ENCODE measurements at places on chromosomes 13 and 19.
A peak's percentile ranks its signal among the peaks of the same experiment; 100 is the strongest.

DNA sequence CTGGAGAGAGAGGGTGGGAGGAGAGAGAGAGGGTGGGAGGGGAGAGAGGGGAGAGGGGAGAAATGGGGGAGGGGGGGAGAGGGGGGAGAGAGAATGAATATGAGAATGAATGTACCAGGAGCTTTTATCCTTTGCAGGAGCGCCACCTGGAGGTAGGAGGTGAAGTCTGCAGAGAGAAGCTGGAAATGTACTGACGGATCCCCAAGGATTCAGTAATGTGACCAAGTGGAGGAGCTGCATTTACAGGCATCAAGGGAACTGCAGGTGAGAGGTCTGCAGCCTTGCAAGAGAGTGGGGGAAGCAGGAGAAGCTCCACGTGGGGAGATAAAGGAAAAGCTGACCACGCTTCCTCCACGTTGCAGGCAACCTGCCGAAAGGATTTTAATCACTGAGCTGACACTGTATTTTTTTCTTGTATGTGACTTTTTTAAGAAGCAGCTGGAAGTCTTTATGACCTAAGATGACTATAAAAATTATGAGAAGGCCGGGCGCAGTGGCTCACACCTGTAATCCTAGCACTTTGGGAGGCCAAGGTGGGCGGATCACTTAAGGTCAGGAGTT lies 33.7 kb downstream of the VSTM1 start:
- peak; percentile 48 for DNase-seq

GRCh38 chr13:30848332-30849027 lies 57.6 kb upstream of the MEDAG start:
- no peak for DNase-seq

- DNase-seq, result no peak
Measured at GRCh38 chr19:29155683-29156082, 57.3 kb downstream of the UQCRFS1 start.

DNA sequence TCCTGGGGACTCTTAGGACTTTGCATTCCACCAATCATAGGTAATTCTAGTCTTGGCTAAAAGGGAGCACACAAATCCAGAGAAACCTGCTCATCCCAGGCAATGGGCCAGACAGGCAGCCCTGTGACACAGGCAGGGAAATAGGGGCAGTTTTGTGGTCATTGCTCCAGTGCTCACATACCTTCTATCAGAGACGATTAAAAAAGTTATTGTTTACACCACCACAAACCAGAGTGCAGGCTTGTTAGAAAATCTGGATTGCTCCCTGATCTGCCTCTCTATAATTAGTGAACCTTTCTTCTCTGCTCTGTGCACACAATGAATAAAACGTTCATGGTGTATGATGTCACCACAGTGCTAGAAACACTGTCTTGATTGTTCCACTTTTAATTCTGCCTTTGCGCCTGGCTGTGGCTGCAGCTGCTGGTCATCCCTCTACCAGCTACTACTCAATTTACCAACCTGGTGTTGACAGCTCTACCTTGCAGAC lies 121.6 kb upstream of the SPATA13 start:
- DNase-seq, result no peak

DNA sequence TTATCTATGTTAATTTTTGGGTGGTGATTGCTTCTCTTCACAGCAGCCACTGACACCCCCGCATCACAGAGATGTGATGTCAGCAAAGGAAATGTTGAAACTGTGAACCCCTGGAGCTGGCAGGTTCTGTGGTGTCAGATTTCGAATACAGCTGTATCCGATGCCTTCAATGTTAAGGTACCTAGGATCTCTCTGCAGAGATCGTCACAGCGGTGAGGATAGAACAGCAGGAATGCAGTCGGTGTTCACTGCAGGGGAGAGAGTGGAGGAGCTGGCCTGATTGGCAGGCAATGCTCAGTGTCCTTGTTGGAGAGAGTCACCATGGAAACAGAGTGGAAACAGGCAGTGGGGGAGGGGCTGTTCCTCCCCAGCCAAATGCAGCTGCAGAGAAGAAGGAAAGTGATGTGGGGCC lies 79.5 kb upstream of the ZNF835 start:
- DNase-seq, result no peak

Data from CD4-positive, alpha-beta T cell treated with Interleukin-1 beta for 1 hour (primary cell).